ENCODE measurements at places on chromosomes 2 and 18.

- DNase-seq, result no peak
Measured at GRCh38 chr2:172613615-172614231, 57.8 kb downstream of the PDK1 start.

DNA sequence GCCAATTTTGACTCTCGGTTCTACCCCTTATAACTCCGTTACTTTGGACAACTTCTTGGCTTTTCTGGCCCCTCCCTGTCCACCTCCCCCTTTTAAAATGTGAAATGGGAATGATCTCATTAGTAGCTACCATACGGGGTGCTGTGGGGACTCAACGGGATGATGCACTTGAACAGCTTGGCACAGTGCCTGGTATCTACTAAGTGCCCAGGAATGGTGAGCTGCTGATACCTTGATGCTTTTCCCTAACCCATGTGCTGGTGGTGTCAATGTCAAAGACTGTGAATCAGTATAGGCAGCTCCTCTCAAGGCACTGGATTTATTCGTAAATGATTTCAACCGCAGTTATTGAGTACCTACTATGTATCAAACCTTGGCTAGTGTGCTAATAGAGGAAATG lies 204.2 kb downstream of the LOXHD1 start:
- no peak for DNase-seq

DNA sequence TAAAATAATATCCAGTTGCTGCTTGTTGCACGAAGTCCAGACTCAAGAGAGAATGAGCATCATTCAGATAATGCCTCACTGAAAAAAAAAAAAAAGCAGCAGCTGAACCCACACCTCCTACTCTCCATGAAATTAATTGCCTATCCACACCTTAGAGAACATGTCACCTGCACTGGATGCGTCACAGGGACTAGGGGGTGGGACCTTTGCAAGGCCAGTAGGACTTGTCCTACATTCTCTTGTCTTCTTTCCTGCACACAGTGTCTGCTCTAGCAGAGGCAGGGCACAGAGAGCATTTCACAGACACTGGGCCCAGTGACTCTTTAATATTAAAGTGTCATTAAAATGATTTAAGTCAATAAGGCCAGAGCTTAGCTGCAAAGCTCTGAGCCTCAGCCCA lies at the start of gene ABCA12:
ABCA12 (minus strand) TSS at position 148 of the 400 bp plus-strand sequence. CDS start 418 bp downstream, outside the sequence.
- no peak for DNase-seq

DNA sequence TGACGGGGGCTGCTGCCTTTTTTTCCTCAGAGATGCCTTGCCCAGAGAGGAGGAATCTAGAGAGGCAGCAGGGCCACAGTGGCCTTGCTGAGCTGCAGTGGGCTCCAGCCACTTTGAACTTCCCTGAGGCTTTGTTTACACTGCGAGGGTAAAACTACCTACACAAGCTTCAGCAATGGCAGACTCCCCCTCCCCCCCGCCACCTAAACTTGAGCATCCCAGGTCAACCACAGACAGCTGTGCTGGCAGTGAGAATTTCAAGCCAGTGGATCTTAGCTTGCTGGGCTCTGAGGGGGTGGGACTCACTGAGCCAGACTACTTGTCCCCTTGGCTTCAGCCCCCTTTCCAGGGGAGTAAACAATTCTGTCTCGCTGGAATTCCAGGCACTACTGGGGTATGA lies 11.8 kb downstream of the SYT4 start:
- no peak for DNase-seq

Measured in CD4-positive, alpha-beta T cell treated with Interleukin-6 at 100 ng/mL for 8 hours (primary cell).